ENCODE measurements at places on chromosomes 16 and 17.
A peak's percentile ranks its signal among the peaks of the same experiment; 100 is the strongest.

DNA sequence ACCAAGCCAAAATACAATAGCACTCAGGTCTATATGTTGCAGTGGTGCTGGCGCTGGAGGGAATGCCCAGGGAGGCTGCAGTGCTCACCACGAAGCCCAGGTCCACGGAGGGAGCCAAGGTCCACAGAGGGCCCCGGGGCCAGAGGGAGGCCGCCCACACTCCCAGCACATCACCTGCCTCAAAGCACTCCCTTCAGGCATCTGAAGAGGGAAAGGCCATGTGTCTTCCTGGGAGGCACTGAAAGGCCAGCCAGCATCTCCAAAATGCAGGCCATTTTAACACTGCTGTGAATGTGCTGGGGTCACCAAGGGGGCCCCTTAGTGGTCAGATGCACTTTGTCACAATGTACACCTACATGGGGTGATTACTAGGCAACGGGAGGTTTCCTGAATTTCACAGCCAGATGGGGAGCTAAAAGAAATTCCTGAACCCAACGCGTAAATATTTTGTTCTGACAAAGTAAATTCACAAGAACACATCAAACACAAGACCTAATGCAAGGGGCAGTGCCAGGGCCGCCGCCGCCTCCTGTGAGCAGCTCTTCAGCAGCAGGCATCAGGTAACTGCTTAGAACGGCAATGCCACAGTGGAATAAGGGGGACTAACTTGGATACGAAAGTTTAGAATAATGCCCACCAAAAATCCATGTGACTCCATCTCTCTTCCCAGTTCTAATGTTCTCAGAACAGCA lies 42.8 kb downstream of the USP22 start:
- no peak for DNase-seq

DNA sequence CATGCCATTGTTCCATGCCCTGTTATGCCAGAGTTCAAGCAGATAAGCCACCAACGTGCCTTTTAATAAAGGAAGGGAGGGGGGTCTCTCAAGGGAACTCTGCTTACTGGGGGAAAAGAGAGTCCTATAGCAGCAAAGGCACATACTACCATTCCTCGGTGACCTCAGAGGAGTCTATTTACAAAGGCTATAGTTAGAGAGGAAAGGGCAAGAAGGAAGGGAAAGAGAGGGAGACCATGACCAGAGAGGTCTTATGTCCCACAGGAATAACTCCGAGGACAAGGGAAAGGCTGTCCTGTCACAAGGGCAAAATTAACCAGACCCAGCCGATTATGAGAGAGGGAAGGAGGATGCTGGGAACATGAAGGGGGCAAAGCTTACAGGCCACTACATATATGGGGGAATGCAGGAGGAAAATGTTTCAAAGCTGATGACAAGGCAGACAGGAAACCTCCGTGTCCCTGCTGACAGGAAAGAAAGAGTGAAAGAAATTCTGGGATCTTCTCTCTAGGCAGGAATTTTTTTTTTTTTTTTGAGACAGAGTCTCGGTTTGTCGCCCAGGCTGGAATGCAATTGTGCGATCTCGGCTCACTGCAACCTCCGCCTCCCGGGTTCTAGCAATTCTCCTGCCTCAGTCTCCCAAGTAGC lies 51.5 kb downstream of the HIC1 start:
- DNase-seq: no peak

GRCh38 chr16:89324056-89325010 lies 106.8 kb downstream of the ZNF778 start:
- DNase-seq: no peak

- no peak for DNase-seq
Measured at GRCh38 chr16:71348262-71349085, 10.0 kb upstream of the CALB2 start.

- DNase-seq: no peak
Measured at GRCh38 chr17:60080545-60080944, 1.8 kb upstream of the HEATR6 start.

DNA sequence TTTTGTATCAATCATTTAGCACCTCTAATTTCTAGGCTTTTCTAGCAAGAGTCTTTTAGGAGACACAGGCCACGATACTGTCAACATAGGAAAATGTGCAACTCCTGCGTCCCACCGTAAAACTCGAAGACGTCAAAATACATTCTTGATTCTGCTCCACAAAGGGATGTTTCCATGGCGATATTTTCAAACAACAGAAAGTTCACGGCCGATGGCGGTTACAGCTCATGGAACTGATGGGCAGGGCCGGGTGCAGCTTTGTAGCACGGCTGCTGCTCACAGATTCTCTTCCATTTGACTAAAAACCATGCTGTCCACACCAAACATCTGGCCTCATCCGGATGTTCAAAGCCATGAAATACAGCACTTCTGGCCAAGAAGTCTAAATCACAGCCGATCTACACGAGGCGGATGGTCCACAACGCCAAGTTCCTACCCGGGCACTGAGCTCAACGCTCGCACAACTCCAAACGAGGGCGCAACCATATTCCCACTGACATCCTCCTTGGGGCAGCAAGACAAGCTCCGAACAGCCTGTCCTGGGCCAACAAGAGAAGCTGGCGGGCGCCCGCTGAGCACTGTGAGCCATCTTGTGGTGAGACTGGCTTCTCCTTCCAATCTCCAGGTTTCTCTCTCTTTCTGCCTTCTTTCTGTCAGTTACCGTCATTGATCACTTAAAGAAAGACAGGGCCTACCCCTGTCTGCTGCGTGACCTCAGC lies 79.8 kb downstream of the ZNF778 start:
- DNase-seq: no peak

DNA sequence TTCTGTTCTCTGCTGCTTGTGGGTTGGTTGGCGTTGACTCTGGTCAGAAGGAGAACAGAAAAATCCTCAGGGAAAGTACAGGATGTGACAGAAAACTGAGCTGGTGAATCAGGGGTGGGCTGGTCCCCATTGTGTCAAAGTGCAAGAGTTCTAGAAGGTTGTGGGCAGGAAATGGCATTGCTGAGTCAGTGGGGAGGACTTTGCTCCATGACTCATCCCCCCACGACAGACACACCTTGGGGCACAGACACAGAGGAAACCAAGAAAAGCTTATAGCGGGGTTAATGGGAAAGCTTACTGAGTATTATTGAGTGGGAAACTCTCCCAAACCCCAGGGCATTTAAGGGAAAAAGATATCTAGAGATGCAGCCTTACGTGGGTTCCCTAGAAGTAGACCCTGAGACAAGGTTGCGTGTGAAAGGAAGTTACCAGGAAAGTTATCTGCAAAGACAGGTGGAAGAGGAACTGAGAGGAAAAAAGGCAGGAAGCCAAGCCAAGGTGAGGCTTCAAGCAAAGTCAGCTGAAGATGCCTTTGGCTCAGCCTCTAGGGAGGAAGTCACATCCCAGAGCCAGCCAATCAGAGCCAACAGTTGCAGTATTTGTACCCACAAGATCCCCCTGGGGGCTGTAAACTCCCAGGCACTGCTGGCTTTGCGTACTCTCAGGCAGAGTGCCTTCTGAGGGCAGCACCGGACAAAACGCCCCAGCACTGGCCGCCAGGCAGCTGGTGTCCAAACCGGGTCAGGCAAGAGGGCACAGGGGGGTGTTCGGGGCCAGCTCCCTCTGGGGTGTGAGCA lies 86.4 kb downstream of the FOXL1 start:
- peak; percentile 85 for DNase-seq

DNA sequence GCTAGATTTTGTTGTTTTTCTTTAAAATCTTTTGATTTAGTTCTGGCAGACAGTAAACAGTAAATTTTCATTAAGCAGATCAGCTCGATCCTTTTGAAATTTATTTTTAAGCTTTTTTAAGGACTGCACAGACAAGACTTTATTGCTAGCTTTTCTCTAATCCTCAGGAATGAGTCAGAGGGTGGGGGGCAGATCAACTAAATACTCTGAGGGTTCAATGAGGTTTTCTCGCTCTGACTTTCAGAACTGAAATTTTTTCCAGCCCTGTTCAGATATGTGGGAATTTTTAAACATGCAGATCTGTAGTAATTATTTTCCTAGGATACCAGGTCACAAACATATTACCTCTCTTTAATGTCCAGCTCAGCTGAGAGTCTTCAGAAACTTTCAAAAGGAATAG lies 977.2 kb downstream of the CDH11 start:
- DNase-seq: no peak

GRCh38 chr16:72142476-72142875 lies 29.5 kb downstream of the PMFBP1 start:
- no peak for DNase-seq

Data from cardiac muscle cell (in vitro differentiated cells and primary cell).